ENCODE measurements at places on chromosomes 6 and 20.

DNA sequence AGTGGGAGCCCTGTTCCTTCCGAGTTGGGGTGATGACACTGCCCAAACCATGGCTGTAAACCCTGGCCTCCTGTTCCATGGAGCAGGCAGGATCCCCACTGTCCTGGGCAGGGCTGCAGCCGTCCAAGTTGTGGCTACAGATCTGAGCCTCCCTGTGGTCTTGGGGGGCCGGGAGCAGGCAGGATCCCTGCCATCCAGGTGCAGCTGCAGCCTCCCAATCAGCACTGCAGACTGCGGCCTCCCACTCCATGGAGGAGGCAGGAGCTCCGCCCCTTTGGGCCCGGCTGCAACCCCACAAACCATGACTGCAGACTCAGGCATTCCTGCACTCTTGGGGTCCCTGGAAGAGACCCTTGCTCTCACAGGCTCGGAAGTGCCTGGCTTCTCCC lies 872.1 kb upstream of the GJE1 start:
- no peak for DNase-seq

DNA sequence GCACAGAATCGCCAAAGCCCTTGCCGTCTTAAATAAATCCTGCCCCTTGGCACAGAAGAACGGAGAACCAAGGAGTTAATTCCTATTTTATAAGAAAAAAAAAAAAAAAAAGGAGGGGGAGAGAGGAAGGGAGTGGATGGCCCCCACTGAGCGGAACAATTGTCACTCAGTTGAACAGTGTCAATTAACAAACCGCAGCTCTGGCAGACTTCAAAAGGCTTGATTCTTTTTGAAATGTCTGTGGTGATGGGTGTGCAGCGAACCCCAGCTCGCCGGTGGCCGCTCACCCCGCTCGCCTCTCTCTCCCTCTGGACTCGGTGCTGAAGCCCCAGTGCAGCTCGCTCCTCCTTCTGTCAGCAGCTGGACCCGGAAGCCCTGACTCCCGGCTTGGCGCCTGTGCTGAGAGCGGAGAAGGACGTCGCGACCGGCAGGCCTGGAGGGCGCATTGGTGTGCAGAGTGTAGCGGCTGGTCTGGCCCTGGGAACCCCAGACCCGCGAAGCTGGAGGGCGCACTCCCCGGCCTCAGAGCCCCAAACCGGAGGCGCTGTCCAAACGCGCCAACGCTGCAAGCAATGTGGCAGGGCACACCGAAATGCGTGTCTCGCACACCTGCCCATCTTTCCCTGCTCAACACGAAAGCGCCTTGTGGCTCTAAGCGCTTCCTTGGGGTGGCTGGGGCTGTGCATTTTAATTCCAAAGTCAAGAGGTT lies 3.4 kb downstream of the LINC00237 start:
- no peak for DNase-seq

GRCh38 chr6:112931832-112932231 lies 584.7 kb downstream of the RFPL4B start:
- DNase-seq = no peak

- no peak for DNase-seq
These were observed 49.7 kb downstream of the TOP1 start for GRCh38 chr20:41078329-41078728.

- no peak for DNase-seq
These were observed 161.5 kb upstream of the POU3F2 start for GRCh38 chr6:98672681-98673475.

GRCh38 chr6:105200133-105200730 lies 20.4 kb upstream of the POPDC3 start:
- no peak for DNase-seq

GRCh38 chr6:79335133-79335674 lies 100.7 kb upstream of the HMGN3 start:
- no peak for DNase-seq

DNA sequence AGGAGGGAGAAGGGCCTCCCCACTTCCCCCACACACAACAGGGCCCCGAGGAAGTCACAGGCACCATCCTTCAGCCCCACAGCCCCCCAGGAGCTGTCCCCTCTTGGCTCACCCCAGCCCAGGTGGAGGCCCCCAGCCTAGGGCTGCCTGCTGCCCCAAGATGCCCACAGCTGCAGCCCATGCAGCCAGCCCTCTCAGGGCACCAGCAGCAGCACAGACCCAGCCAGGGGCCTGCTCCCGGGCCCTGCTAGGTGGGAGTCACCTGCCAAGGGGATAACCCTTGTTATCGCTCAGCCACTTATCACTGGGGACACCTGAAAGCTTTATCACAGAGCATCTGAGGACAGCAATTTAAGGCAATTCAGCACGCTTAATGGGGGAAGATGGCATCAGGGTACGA lies 55.0 kb downstream of the GRM4 start:
- no peak for DNase-seq

GRCh38 chr20:43658723-43659419 lies 8.0 kb upstream of the MYBL2 start:
- DNase-seq = no peak

DNA sequence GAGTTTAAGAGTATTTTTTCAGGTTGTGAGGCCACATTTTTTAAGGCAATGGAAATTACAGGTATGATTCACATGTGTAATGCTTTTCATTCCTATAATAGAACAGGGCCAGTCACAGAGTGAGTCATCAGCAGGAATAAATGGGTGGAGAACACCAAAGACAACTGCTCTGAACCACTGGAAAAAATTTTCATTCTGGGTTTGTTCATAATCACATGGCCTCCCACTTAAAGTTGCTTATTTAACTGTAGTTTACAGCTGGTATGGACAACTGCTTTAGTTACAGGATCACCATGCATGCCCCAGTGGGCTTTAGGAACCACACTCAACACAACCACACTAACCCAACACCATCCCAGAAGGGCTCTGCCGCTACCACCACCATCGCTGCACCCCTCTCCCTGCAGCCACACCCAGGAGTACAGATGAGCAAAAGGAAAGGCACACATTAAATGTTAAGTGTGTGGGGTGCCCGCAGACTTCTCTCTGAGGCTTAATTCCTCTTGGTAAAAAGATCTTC lies 107.0 kb upstream of the DST start:
- no peak for DNase-seq

GRCh38 chr20:46246559-46246958 lies 61.7 kb downstream of the CDH22 start:
- DNase-seq = no peak

- no peak for DNase-seq
These were observed 6.4 kb upstream of the FAM217A start for GRCh38 chr6:4085332-4085700.

DNA sequence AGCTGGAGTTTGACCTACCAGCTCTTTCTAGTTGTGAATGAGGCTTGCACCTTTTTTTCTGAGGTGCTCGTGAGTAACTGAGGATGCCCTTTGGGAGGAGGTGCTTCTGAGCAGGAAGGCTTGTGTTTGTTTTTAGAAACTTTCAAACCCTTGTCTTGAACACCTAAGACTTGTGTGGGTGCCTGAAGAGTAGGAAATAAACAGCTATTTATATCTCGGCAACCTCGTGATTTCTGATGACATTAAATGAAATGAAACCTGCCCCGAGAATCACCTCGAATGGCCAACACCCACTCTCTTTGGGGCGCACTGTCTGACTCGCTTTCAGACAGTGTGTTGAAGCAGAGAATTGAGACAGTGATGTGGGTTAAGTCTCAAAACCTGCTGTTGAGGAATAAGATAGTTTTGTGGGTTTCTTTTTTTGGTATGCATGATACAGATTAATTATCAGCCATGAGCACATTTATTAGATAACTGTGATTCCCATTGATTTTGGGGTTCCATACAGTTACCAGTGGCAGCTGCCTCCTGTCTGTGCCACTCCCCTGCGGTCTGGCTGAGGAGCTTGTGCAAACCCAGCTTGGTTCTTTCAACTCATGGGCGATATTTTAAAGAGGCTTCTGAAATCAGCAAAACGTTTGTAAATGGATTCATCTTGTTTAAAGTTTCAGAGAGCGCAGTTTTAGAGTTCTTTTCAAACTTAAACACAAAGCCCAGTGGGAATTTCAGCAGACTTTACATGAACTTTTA lies 8.4 kb downstream of the IRF4 start:
- no peak for DNase-seq

DNA sequence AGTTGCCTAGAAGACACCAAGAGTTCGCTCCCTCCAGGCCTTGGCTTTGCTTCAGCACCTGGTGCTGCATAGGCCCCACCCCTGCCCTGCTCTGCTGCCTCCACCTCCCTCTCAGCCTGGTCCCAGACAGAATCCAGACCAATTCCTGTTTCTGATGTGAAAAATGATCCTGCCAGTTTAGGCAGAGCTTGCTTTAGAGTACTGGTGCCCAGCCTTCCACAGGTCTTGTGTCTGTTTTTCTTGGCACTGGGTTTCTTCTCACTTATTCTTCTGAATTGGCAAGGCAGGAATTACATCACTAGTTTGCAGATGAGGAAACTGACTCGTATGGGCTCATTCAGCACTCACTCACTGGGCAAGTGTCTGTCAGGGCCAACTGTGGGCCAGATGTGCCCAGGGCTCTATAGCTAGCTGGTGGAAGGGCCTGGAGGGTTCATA lies 53.0 kb downstream of the HLA-A start:
- DNase-seq = no peak

- DNase-seq = no peak
These were observed 22.4 kb upstream of the CALHM6 start for GRCh38 chr6:116438590-116439448.

DNA sequence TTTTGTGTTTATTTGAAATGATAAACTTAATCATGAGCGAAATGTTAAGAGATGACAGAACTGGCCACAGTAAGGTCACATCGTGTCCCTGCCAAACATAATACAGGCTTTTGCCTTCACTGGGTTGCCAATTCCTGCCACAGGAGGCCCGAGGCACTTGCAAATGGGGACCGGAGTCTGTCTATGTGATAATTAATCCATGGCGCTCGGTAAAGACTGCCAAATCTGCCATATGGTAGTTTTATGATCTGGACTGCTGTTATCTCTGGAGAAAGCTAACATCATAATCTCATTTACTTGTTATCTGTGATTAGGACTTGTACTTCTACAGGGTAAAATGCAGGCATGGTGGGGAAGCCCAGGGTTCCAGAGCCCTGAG lies 170.5 kb upstream of the TSHZ2 start:
- DNase-seq = peak; percentile 75

DNA sequence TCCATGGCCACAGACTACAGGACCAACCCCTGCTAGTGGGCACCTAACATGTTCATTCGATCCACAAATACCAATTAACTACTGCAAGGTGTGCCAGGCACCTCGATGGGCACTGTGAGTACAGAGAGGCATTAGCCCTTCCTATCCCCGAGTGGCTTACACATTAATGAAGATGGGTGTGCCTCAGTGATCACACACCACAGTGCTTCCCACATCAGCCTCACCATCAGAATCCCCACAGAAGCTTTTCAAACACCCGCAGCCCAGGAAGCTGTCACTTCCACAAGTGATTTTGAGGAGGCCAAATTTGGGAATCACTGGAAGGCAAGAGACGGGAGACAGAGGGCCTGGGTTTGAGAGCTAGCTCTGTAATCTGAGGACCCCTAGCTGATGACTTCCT lies 23.7 kb downstream of the EZR start:
- no peak for DNase-seq

GRCh38 chr6:155317186-155317585 lies 2.9 kb upstream of the TFB1M start:
- no peak for DNase-seq

DNA sequence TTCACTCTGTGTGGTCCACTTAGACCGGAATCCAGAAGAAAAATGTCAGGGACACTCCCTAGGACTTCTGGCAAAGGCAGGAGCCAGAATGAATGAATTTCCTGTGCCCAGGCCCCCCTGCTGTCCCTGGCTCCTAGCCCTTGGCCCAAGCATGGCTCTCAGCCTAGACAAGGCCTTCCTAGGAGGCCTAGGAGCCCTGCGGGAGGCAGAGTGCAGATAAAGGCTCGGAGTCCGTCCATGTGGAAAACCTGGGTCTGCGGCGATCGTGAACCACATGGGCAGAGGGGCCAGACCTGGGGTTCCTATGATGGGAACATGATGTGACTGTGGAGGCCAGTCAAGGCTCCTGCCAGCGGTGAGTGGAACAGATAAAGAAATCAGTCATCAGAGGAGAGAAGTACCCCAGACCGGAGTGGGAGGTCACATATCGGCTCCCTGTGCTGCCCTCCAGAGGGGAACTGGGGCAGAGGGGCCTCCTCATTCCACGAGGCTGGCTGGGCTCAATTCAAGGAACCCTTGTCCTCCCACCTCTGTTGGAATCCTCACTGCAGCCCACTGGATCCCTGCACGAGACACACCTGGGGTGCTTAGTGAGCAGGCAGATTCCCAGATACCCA lies 5.9 kb upstream of the VSTM2L start:
- no peak for DNase-seq

DNA sequence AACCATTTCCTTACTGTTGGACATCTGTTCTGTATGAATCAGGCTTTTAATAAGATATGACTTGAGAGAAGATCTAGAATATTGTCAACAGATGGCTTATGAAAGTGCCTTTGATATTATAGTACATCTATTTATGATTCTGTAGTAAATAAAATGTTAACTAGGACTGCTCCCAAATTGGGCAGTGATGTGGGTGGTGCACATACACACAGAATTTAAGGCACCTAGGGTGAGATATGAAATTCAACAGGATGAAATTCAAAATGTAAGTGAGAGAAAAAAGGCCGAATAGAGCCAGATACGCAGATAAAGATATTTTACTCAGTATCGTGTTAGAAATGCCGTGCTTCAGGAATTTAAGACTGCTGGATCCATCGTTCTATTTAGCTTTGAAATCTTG lies 26.3 kb downstream of the FAM50B start:
- DNase-seq = no peak

GRCh38 chr6:148416330-148416965 lies 73.8 kb downstream of the SASH1 start:
- no peak for DNase-seq

- no peak for DNase-seq
These were observed 93.6 kb upstream of the FAM184A start for GRCh38 chr6:119171864-119172588.

GRCh38 chr6:155580904-155581303 lies 125.3 kb upstream of the NOX3 start:
- no peak for DNase-seq

GRCh38 chr6:158503846-158504245 lies 56.0 kb upstream of the TMEM181 start:
- DNase-seq = no peak

- no peak for DNase-seq
These were observed 59.7 kb upstream of the SAMD3 start for GRCh38 chr6:130282234-130282995.

- DNase-seq = no peak
These were observed 72.4 kb downstream of the GPX5 start for GRCh38 chr6:28597924-28598722.

GRCh38 chr20:48267860-48268633 lies 482.8 kb upstream of the SULF2 start:
- no peak for DNase-seq

DNA sequence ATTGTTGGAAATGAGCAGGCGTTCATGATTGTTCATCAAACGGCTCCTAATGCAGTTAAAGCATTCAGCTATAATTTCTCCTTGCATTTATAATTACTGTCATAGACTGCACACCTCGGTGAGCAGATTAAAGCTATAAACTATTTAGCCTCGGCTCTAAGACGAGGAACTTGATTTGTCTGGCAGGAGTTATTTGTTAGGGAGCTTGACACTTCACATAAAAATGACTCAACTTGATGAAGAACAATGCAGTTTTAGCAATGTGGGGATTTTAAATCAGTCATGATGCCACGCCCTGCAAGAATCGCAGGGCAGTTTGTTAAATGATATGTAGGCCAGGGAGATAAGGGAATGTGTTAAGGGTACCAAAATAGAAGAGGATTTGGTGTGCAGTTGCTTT lies 290.2 kb downstream of the TSHZ2 start:
- DNase-seq = no peak

- no peak for DNase-seq
These were observed 92.7 kb downstream of the FARS2 start for GRCh38 chr6:5353971-5354370.

All from LNCaP clone FGC (cell line).